Putamen (tissue), 1 donor: ENCODE measurements at places on chromosomes 2 and 18.

GRCh38 chr18:3720159-3720558 is 270.2 kb downstream of the TGIF1 start:
- DNase-seq = no peak

GRCh38 chr2:196453613-196454047 is 185.9 kb upstream of the CCDC150 start:
- DNase-seq = no peak

DNA sequence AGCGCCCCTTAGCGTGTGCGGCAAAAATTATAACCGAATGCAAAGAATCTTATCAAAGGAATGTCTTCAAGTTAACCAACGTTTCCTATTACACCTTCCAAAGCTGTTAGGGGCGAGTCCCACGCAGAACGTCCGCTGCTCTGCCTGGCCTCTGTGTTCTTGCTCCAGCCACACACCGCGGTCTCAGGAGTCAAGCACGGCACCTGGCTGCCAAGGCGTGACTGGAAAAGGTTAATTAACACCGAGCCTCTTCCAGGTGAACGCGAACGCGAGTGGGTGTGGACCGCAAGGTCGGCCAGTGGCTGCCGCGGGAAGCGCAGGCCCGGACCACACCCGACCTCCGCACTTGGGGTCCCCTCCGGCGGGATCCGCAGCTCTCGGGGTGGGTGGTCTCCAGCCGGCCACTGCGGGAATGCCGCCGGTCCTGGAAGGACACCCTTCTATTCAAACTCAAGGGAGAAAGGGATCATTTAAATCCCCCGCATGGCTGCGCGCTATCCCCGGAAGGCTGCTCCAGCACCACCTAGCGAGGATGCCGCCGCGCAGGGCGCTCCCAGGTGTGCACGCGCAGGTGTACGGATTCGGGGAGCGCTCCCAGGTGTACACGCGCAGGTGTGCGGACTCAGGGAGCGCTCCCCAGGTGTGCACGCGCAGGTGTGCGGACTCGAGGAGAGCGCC is 830 bp downstream of the CYB5A start:
- no peak for DNase-seq

DNA sequence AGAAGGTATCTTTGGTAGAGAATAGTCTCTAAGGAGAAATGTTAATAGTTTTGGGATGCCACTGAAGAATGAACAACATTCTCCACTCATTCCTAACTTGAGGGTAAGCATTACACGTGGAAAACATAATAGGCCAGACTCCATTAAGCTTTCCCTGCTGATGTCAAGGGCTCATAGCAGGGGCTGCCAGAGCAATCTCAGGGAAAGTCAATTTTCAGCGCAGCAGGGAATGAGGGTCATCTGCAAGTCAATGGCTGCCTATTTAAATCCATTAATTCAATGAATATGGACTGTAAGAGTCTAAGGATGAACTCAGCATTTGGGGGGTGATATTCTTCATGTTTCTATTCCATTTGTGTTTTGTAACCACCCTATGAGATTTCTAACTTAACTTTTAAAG is 144.2 kb upstream of the ARL4C start:
- DNase-seq = no peak

DNA sequence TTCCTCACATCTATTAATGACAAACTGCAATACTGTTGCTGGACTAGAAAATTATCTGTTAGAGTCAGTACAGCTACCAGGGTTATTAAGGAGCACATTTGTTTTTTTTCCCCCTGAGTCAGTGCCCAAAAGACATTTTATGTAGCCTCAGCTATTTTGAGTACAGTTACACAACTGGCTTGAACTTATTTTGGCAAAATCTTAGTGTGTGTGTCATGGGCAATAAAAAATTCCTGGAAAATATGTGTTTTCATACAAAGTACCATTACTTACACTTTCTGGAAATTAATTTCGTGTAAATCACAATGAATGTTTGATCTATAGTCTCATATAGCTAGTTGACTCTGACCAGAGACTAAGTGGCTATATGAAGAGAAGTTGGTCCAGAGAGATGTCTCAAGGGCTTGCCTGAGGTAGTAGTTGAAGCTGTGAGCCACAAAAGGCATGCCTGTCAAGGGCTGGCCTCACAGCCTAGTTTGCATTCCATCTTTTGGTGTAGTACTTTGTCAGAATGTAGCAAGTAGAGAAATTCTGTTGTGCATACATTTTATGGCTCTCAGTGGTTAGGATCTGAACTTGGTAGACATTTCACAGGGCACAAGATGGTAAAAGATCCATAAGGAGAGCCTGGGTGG is 283.4 kb downstream of the MTX2 start:
- no peak for DNase-seq

DNA sequence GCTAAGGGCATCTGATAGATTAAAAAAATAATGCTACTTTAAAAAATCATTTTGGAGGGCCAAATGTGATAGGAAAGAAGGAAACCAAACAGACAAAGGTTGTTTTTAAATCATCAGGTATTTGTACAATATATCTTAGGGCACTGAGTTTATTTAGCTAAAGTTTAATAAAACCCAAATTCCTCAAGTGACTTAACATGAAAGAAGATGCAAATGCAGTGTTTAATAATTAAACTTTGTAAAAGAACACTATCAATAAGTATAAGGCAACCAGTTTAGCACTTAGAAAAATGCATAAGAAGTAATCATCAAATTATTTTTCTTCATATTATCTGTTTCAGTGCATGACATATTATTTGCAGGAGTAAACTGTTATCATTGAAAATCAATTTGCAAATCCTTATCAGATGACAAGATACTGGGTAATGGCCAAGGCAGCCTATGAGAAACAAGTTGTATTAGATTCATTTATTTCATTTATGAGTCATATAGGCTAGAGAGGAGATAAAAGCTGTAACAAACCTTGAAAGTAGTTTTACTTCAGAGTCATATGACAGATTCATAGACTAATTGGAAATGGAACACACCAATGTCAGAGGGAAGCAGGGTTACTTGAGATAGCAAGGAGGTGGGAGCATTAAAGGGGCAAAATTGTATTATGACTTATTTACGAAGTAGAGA is 165.5 kb downstream of the GCA start:
- no peak for DNase-seq

DNA sequence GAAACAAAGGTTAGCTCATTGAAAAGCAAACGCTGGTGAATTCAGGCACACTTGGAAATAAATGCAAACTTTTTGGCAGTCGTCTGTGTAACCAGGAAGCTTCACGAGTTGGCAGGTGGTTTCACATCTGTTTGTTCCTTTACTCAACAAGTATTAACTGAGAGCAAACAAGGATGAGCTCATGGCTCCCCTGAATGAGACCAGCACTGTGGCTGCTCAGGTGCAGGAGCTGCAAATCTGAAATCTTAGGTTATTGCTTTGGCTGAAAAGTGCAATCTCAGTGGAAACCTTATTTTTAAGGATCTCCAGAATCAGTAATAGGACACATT is 46.3 kb downstream of the SH3RF3 start:
- no peak for DNase-seq

DNA sequence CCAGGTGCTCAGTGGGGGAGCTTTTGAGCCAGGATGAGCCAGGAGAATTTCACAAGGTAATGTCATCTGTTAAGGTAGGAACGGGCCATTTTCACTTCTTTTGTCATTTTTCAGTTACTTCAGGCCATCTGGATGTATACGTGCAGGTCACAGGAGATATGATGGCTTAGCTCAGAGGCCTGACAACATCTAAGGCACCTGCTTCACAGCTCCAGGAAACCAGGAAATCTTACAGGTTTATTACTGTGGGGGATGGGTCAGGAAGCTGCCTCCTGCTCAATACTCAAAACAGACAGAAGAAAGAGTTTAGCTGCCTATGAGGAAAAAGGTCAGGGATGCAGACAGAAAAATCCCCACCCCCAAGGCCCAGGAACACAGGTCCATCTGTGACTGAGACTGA is 364.3 kb upstream of the LRP1B start:
- no peak for DNase-seq

GRCh38 chr18:31243740-31244512 is 74.0 kb upstream of the DSG1 start:
- no peak for DNase-seq

DNA sequence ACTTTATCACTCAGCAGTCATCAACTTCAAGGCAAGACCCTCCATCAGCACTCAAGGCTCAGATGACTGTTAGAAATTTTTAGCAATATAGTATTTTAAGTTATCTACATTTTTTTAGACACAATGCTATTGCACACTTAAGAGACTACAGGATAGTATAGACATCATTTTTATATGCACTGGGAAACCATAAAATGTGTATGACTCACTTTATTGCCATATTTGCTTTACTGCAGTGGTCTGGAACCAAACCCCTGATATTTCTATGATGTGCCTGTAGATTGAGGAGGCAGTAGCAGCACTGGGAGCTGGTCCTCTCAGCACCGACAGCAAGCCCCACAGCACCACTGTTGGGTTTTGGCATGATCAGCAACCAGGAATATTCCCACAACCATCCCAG is 264.8 kb upstream of the HNRNPA3 start:
- DNase-seq = no peak

- no peak for DNase-seq
Observed at GRCh38 chr2:129712676-129712985, 266.8 kb upstream of the RAB6C start.

- no peak for DNase-seq
Observed at GRCh38 chr2:235618039-235618438, 124.2 kb downstream of the AGAP1 start.

DNA sequence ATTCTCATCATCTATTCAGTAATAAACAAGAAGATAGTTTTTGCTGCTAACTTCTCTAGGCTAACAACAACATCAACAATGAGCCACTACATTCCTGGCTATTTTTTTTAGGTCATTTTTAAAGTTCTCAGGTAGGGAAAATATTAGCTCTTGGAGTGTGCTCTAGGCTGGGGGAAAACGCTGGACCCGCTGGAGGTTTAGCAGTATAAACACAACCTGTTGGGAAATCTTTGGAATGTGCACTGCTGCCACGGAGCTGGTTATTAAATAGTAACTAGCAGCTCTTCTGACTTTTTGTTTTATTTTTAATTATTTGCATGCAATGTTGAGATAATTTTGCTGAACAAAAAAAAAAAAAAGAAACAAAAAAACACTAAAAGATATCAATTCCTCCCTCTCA is 892.1 kb upstream of the ACVR2A start:
- DNase-seq = no peak

GRCh38 chr2:10469301-10469700 is 21.2 kb upstream of the ODC1 start:
- DNase-seq = no peak

- DNase-seq = no peak
Observed at GRCh38 chr2:203636588-203637470, 69.6 kb upstream of the CD28 start.

GRCh38 chr2:73987109-73987947 is 2.6 kb downstream of the TET3 start:
- DNase-seq = no peak

GRCh38 chr2:40700231-40700954 is 248.5 kb upstream of the SLC8A1 start:
- DNase-seq = no peak

- DNase-seq = no peak
Observed at GRCh38 chr2:230758566-230759480, 46.2 kb downstream of the CAB39 start.

- DNase-seq = no peak
Observed at GRCh38 chr2:151297882-151298281, 8.4 kb upstream of the NMI start.

DNA sequence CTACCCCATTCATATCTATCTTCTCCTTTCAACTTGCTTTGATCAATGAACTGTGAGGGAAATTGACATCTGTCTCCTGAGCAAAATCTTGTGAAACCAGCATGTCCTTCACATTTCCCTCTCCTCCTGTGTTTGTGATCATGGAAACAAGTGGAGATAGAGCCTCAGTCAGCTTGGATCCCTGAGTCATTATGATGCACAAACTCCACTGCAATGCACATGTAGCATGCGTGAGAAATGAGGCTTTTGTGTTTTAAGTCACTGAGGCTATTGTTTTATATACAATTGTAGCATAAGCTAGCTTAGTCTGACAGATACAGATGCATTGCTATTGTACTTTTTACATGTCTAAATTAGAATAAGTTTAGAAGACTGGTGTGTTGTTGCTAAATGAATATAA is 85.2 kb upstream of the HNMT start:
- DNase-seq = no peak

DNA sequence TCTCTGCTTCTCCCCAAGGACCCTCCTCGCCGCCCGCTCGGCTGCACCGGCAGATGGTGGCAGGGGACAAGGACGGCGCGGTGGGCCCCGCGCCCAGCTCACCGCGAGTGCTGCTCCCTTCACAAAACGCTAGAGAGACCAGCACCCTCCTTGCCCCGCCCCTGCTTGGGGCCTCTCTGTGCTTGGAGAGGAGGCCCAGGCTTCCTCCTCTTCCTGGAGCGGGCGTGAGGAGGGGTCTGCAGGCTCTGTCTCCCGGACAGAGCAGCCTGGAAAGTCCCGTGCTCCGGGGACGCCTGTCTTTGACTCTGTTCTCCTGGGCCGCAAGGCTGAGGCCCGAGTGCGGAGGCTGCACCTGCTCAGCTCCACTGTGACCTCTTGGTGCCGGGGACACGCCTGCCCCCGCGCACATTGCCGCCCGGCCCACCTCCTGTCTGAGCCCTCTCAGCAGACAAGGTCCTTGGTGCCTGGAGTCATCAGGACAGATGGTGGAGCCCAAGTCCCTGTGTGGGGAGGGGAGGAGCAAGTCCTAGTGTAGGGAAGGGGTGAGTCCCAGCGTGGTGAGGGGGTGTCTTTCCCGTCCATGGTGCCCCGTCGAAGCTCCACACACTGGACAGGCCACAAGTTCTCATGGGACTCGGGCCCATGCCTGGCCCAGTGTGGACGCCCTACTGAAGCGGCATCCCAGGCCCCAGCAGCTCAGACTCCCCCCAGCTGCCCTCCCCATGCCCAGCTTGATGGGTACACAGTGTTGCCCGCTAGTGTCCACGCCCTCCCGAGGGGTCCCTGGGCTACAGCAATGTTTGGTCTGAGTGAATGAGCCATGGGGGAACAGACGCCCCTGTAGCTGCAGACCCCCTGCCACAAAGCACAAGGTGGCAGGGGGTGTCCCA is 33.8 kb downstream of the RTP5 start:
- no peak for DNase-seq

GRCh38 chr2:74045454-74045853 is 60.7 kb downstream of the TET3 start:
- DNase-seq = no peak

GRCh38 chr2:197097578-197098366 is 171.3 kb upstream of the PGAP1 start:
- no peak for DNase-seq

DNA sequence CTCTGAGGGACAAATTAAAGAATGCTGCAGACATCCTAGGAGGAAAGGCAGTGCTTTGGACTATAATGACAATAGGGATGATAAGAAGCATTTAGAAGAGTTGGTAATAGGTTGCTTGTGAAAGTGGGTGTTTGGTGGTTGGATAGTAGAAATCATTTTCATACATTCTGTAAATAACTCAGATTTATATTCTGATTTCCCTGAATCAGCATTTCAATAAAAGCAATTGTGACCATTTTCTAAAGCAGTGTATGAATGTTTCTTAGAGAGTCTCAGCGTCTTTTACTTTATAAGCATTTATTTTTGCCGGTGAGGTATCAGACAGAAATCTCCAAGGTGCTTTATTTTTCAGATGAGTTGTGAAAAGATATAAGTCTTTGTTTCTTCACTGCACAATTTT is 1099.0 kb upstream of the LRRTM1 start:
- DNase-seq = no peak
